ENCODE measurements at places on chromosomes 2 and 18.
A peak's percentile ranks its signal among the peaks of the same experiment; 100 is the strongest.

- no peak for DNase-seq
Observed at GRCh38 chr18:34808389-34808788, 98.3 kb downstream of the DTNA start.

DNA sequence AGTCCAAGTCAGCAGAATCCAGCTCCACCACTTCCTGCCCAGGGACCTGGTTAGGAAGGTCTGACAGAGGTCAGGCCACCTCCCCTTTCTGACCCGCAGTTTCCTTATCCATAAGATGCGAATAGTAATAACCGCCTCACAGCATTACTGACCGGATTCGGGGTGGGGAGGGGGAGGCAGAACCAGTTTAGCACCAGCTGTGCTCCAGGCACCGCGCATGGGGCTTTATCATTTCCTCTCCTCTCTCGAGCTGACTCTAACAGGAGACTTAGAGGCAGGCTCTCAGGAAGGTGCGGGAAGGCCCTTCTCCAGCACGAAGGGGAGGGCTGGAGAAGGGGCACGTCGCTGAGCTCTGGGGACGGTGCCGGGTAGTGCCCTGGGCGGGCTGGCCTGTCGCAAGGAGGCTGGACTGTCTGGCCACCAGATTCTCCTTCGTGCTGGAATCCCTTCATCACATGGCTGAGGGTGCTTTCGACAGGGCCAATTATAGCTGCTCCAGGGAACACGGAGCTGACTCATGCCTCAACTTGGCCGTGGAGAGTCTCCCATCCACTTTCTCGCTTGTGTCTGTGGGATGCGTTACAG lies 5.7 kb downstream of the EHD3 start:
- no peak for DNase-seq

GRCh38 chr2:85376291-85377065 lies 21.9 kb downstream of the ELMOD3 start:
- DNase-seq, result peak; percentile 56

DNA sequence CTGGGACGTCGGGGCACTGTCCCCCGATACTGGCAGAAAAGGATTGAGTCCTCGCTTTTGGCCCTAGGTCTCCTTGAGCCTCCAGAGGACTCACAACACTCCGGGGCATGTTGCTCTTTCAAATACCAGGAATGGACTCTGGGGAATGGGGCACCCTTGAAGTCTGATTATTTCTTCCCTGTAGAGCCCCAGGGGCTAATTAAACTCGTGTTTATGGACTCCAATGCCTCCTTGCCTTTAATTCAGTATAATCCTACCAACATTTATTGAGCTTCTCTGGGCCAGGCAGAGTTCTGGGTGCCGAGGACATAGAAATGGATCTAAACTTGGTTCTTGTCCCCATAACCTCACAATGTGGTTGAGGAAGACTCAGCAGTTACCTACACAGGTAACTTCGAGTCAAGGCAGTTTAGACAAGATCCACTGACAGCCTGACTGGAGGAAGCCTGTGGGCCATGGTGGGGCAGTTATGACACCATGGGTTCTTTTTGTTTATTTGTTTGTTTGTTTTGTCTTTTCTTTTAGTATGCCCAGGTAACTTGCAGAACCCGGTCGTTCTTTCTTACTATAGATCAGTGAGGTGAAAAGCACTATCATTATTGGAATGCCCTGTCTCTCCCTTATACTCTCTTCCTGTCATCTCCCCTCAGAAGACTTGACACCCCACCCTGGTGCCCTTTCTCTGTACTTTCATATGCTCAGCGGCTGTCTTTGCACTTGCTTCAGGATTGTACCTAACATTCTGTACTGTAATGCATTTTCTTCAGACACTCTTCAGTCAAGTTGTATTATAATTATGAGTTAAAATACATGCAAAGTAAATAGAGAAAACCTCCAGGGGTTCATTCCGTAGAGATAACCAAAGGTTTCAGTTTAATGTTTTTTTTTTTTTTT lies 3.2 kb downstream of the CFLAR start:
- DNase-seq, result no peak

GRCh38 chr2:237042101-237042500 lies 43.6 kb upstream of the COPS8 start:
- no peak for DNase-seq

DNA sequence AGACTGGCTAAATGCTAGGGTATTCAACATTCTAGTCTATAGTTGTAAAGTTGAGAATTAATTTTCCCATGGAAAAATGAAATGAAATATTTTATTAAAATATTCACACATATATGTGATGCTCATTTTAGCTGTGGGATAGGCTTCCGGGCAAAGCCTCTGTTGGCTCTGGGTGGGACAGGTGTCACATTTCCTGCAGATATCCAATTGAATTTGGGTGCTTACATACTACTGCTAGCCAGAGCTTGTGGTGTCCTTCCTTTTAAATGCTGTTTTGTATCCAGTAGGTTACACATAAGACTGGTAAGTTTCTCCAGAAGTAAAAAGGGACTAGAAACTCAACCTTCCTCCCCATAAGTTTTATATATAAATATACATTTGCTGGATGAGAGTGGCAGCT lies 73.8 kb downstream of the RPRM start:
- no peak for DNase-seq

DNA sequence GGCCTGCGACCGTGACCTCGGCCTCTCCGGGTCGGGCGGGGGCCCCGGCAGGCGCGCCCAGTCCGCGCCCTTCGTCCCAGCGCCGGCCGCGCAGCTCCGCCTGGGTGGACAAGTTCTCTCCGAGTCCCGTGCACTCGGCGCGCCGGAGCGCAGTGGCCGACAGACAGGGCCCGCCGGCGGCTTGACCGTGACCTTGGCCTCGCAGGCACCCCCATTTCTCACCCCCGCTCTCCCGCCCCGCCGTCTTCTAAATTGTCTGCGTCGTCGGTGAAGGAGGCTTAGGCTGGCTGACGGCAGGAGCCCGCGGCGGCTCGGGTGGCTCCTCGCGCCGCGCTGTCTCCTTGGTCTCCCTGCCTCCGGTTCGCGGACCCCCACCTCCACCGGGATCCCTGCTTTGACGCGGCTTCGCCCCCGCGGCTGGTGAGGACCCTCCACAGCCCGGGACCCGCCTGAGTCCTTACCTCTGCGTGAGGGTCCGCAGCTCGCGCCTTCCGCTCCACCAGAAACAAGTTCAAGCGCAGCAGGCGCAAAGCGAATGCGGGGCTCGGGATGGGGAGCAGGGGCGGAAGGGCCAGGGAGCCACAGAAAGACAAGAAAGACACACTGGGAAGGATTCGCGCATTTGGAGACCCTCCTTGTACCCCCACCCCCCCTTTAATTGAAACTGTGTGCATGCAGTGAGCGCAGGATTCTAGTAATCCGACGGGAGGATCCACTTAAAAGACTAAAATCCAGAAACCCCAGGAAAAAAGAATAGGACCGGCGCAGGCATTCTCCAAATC lies 4.0 kb downstream of the PTGR3 start:
- DNase-seq, result no peak

GRCh38 chr2:38095079-38095995 lies 19.4 kb upstream of the CYP1B1 start:
- DNase-seq, result no peak

- DNase-seq, result no peak
Observed at GRCh38 chr2:55416786-55417568, 2.7 kb downstream of the CCDC88A start.

GRCh38 chr2:36478999-36479398 lies 119.0 kb downstream of the FEZ2 start:
- no peak for DNase-seq

DNA sequence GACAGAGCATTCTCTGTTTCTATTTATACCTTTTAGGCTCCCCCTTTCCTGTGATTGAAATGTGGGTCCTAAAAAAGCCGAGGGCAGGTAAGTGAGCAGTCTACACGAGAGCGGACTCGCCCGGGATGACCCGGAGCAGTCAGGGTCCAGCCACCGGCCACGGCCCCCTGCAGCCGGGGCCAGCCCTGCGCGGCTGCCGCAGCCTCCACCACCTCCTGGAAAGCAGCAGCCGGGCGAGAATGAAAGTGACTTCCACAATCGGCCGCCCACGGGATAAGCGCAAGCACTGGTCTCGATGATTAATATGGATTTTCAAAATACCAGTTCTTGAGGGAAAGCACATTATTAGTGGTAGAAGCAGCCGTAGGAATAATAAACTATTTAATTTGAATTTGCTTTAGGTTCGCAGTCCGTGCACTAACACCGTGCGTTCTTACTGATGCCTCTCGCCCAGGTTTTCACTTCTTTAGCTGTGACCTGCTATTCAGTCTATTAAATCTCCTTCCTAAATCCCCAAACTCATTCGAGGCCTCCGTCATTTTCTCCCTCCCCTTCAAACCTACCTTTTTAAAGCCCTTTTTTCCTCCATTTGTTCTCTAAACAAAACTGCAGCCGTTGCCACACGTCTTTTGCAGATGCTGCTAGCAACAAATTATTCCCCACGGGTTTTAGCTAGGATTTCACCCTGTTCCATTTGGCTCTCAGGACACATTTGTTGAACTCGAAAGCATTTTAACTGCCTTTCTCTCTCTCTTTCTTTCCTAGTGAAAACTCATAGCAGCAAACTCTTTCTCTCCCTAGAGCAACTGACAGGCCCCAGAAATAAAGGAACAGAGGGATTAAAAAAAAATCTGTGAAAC lies 1015.1 kb upstream of the PIK3C3 start:
- no peak for DNase-seq

DNA sequence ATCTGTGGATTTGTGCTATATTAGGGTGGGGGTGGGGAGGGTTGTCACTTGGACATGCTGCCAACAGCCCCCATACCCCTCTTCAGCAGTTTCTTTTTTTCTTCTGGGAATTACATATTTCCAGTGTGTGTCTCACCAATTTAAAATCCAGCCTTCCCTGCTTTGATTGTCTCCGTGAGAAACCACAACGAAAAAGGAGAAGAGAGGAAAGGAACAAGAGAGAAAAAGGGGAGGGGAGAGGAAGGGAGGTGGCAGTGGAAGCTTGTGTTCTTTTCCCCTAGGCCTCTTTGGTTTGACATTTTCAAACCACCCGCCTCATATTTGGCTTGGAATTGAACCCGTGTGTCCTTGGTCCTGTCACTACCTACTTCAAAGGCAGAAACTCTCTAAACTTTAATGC lies 860 bp downstream of the CTNNA2 start:
- DNase-seq, result no peak

GRCh38 chr18:59008302-59008974 lies 131.2 kb upstream of the SEC11C start:
- no peak for DNase-seq

DNA sequence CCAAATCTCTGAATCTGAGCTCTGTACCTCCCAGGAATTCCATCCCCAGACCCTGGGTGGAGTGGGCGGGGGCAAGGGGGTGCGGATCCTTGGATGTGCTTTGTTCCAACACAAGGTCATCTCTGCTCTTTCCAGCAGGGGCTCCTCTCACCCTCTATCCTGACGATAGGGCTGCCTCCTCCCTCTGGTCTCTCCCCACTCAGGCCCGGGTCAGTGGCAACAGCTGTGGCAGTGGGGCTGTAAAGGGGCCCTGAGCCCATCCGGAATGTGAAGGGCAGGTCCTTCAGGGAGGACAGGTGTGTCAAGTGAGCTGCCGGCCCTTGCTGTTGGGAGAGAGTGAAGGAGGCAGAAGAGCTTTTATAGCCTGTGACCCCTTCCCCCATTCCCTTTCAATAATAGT lies 167.8 kb downstream of the CELF4 start:
- no peak for DNase-seq

- DNase-seq, result no peak
Observed at GRCh38 chr18:50663626-50664441, 103.9 kb downstream of the MAPK4 start.

DNA sequence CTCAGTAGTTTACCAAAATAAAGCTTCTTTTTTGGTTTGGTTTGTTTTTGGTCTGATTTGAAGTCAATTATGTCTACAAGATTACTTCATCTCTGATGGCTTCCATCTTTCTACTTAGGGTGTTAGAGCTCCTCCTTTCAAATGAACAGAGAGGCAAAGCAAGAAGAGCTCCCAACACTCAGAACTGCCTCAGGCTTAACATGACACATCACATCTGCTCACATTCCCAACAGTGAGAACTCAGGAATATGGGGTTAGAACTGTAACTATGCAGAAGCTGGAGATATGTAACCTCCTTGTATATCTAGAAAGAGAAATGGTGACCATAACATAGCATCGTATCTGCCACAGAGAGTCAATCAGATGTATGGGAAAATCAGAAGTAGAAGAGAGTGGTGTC lies 11.4 kb upstream of the LRATD1 start:
- no peak for DNase-seq

DNA sequence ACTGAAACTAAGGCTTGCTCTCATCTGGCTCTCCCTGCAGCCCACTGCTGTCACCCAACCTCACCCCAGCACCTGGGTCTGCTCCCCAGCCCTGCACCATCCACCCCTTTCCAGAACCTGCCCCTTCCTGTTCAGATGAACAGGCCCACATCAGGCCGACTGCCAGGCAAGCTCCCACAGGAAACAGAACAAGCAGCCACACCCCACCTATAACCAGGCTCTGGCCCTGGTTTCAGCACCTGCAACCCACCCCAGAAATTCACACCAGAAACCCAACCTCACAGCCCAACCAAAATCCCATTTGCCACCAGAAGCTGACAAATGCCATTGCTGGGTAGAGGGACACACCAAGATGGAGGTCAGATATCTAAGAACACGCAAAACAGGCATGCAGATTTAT lies 159.2 kb upstream of the ID2 start:
- DNase-seq, result no peak

DNA sequence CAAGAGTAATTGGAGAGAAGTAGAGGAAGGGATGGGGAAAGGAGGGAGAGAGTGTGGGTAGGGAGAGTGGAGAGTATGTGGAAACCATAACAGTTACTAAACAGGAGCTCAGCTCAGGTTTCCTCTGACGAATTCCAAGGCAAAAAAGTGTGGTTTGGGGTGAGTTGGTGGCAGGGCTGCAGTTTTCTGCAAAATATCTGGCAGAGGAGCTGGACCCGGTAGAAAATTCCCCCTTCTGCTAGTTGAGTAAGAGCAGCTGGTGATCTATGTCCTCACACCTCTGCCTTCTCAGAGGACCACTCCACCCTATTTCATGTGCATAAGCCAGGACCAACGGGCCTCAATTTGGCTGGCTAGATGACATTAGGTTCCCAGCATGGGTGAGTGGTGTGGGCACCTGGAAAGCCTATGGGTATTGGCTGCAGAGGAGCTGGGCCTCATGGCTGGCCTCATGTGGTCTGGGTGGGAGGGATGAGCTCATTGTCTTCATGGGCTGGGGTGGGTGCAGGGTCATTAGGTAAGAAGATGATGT lies 13.2 kb downstream of the NRP2 start:
- DNase-seq, result no peak

- no peak for DNase-seq
Observed at GRCh38 chr2:164014791-164015190, 279.0 kb upstream of the FIGN start.

GRCh38 chr2:231581328-231581727 lies 11.3 kb upstream of the TEX44 start:
- DNase-seq, result no peak

DNA sequence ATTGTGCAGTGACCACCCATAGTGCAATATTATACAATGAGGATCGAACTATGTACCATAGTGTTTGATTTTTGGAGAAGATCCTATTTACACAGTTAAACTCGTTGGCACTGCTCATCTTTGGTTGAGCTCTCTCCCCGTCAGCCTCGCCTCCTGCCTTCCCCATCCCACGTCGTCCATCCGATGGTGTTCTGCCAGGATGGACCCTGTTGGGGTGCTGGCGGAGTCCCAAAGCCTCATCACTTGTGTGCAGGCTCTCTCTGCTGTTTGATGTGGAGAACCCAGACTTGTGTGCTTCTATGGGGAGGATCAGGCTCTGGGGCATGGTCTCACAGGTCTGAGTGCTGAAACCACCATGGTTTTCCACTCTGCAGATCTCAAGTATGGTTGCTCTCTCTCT lies 85.4 kb downstream of the ITGB1BP1 start:
- no peak for DNase-seq

Measured in AG09319 (cell line).